Adrenal gland (tissue), 19 donors: ENCODE measurements at places on chromosomes 1 and 21. TPM values are rescaled to one million over a fixed set of nuclear protein-coding genes. Genes with fewer than 3 reads are reported as not detected.

GRCh38 chr1:204087181-204087892 lies 14.4 kb downstream of the SOX13 start:
- DNase-seq: no peak
- no peak overlapping the region for H3K4me3 ChIP-seq
- no peaks in the 10 kb centered on the region for H3K36me3 ChIP-seq

GRCh38 chr1:226736908-226737818 lies 1.9 kb downstream of the ITPKB start:
- no peaks in the 10 kb centered on the region for H3K4me1 ChIP-seq
- peaks cover 10% of the 10 kb centered on the region for H3K36me3 ChIP-seq
- no peak overlapping the region for H3K4me3 ChIP-seq
- peak overlapping the region; percentile 71 for H3K27ac ChIP-seq
- DNase-seq: peak; percentile 22

GRCh38 chr1:93616996-93617669 lies 64.5 kb downstream of the BCAR3 start:
- H3K27me3 ChIP-seq: no peaks in the 10 kb centered on the region
- peaks cover 47% of the 10 kb centered on the region for H3K4me1 ChIP-seq
- no peak overlapping the region for H3K4me3 ChIP-seq
- peak; percentile 67 for DNase-seq
- H3K36me3 ChIP-seq: no peaks in the 10 kb centered on the region

DNA sequence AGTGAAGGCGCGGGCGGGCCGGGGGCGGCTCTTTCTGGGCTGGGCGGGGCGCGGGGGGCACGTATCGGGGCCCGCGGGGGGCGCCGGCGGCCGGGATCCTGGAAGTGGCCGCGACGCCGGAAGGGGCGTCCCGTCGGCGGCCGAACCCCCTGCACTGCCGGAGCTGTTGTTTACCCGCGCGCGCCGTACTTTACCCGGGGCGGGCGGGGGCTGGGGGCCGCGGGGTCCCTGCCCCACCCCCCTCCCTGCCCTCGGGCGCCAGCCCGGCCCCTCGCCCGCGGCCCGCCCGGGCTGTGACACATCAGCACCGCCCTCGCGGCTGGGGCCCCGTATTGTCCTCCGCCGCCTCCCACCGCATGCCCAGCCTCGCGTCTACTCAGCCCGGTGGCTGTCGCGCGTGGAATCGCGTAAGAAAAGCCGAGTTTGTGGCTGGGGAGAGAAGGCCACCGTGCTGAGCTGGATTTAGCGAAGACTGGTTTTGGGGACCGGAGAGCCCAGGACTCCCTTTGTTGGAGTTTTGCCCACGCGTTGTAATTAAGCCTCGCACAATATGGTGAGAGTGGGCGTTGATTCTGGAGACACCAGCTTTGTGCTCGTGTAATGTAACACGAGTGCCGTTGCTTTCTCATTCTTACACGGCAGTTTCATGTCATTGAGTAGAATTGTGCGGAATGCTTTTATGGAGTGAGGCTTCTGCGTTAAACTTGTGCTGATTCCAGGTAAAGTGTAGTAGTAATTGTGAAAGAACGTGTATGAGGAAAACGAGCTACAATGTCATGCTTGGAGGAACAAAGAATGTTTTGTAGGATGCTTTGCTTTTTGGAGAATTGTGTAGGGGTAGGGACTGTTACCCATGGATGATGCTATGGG lies 559 bp downstream of the BACH1 start:
- H3K27me3 ChIP-seq: no peaks in the 10 kb centered on the region
- H3K27ac ChIP-seq: peak overlapping the region; percentile 68
- peak; percentile 67 for DNase-seq
- H3K4me1 ChIP-seq: peaks cover 53% of the 10 kb centered on the region
- H3K36me3 ChIP-seq: no peaks in the 10 kb centered on the region
- peak overlapping the region; percentile 90 for H3K4me3 ChIP-seq

Gene PLPP3
- 117 TPM for total RNA-seq
